ENCODE measurements at places on chromosomes 1 and 21.

- no peak for DNase-seq
These were observed 26.3 kb upstream of the PTGFR start for GRCh38 chr1:78464449-78464891.

DNA sequence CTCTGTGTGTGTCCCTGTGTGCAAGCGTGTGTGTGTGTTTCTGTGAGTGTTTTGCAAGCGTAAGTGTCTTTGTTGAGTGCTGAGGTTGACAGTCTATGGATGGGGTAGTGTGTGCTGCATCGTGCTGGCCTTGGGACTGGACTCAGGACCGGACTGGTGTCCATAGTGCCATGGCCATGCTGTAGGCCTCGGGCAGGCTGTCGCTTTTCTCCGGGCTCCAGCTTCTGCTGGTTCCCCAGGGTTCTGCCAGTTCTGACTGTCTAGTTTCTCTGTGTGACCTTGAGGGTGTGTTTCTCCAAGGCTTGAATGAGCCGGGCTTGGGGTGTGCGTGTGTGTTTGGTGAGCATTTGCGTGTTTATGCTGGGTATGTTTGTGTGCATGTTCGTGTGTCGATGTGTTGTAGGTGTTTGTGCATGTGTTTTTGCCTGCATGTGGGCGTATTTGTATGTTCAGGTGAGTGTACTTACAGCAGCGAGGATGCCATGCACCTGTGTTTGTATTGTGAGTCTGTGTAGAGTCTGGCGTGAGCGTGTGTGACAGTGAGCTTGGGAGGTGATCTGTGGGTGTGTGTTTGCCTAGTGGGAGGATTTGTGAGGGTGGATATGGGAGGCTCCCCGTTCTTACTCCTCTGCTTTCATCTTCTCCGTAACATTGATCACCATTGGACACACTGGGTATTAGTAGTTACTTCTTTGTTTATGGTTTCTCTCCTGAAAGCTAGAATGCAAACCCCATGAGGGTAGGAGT lies 51.7 kb upstream of the POU3F1 start:
- DNase-seq, result no peak

DNA sequence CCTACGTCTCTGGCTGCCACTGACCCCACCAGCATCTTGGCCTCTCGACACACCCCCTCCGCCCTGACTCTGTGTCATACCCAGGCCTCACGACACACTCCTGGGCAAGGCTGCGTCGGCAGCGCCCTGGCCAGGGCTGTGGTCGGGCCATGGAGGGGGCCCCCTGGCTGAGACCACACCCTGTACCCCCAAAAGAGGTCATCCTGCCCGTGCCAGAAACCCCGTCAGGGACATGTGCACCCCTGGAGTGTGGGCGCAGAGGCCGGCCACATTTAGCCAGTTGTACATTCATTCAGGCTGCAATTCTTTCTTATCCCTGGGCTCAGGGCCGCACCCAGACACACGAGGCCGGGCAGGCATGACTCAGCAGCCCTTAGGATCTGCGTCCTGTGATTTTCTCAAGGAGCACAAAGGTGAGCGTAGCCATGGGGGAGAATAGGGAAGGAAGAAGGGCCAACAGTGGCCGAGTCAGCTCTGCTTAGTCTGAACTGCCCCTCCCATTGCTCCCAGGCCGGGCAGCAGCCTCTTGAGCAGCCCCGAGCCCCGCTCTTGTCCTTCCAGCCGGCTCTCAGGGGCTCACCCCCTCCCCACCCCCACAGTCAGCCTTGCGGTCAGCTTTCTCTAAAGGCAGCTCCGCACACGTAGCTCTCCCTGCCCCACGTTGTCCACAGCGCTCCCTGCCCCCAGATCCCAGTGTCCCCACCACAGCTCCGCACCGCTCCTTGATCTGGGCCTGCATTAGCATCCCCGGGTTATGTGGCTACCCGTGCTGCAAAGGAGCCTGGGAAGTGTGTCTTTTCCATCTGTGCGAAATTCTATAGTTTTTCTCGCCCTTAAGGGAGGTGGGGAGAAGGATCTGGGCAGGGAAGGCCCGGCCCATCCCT lies 7.9 kb downstream of the CSTB start:
- DNase-seq, result no peak

GRCh38 chr1:87100271-87100670 lies 185.8 kb downstream of the HS2ST1 start:
- DNase-seq, result no peak

DNA sequence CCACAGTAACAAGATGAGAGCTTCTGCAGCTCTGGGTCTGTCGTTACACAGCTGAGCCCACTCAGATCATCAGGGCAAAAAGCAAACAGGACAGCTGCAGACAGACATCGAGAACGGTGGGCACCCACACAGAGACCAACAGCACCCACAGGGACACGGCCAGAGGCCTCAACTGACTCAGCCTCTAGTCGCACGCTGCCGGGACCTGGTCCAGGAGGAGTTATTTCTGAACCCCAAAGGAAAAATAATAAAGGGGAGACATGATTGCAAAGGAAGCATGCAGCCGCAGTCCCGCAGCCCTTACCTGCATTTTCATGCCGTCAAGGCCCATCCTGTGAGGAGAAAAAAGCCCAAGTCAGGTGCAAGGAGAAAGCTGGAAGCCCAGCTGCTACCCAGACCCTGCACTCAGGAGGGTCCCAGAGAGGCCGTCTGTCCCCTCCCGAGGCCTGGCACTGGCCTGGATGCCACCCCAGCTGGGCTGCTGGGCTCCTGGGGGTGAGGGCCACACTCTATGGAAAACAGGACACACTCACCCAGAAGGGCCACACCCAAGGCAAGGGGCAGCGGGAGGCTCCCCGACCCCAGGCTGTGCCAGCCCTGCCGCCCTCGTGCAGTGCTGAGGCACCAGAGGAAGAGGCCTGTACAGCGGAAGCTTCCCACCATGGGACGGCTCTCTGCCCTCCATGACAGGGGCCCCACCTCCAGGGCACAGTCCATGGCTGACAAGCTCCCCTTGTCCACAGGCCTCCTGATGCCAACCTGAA lies 15.7 kb downstream of the LSS start:
- no peak for DNase-seq

- DNase-seq, result no peak
These were observed 24.0 kb upstream of the C1orf21 start for GRCh38 chr1:184362876-184363275.

DNA sequence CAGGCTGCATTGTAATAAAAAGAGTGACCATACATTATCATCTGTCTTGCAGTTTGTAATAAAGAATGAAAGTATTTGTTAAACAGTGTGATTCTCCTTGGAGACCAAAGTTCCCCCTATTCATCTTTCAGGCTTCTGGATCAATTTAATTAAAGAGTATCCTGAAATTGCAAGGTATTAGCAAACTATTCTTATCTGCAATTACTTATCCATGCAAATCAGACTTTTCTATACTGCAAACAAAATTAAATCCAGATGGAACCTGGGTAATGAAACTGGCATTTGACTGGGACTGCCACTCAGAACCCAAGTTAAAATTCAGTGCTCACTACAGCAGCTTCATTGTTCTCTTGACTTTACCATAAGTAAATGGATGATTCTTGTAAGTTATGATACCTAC lies 37.1 kb downstream of the JAK1 start:
- no peak for DNase-seq

DNA sequence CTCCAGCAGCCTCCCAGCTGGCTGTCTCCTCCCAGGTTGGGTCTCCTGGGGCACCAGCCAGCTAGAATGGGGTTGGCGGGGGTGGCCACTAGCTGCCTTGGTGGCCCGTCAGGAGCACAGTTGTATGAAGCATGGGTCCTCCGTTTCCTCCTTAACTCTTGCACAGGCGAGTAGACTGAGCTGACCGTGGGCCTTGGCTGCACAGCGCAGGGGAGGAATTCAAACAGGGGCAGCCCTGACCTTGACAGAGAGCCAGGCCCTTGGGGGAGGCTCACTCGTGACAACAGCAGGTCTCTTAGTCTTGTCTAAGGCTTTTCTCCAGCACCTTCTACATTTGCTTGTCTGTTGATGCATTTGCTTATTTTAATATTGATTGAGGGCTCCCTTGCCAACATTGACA lies 114.1 kb downstream of the PRDM2 start:
- no peak for DNase-seq

DNA sequence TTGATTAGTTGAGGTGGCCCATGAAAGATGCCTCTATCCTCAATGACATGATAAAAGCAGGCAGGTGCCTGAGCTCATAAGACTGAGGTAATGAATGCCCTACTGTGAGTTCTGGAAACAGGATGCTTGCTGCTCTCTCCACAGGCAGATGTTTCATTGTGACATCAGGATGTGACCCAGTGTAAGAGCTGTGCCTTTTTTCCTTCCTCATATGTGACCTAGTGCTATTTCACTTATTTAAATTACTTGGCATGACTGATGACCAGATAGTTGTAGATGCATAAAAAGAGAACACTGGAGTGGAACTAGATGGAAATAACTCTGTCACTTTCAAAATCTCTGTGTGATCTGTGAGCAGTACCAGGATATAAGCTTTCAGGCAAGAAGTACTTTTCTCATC lies 31.9 kb downstream of the KIF14 start:
- no peak for DNase-seq

GRCh38 chr1:36562181-36562685 lies 79.5 kb upstream of the CSF3R start:
- no peak for DNase-seq

- no peak for DNase-seq
These were observed 58.1 kb upstream of the CCDC190 start for GRCh38 chr1:162919034-162919433.

DNA sequence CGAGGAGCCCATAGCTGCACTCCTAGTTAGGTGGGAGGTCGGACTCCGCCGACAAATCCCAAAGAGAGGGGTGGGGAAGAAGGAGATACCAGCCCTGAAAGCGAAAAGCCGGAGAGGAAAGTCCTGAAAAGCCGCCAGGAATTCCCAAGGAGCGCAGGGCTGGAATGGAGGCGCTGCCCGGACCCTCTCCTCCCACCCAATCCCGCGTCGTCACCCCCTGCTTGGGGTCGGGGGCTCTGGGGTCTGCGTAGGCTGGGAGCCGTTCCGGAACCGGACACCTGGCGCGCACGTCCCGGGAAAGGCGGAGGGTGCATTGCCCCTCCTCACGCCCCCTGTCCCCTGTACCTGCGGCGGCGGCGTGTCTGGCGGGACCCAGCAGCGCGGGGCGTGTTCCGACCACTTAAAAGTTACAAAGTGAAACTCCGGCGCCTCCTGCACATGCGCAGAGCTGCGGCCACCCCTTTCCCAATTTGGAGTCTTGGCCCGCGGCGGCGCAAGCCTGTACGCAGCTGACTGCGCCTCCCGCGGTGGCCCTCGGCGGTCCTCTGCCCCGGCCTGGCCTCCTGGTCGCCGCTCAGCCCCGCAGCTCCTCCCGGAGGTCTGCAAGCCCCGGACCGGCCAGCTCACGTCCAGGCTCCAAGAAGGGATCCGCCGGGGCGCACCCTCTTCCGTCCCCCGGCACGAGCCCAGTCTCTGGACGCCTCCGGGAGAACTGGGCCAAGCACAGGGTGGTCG lies at the start of gene TMEM63A:
Gene TMEM63A, minus strand, starts transcription at position 422 of the 735 bp plus-strand sequence. CDS start 4,800 bp downstream, outside the sequence.
- DNase-seq, result peak; percentile 89

DNA sequence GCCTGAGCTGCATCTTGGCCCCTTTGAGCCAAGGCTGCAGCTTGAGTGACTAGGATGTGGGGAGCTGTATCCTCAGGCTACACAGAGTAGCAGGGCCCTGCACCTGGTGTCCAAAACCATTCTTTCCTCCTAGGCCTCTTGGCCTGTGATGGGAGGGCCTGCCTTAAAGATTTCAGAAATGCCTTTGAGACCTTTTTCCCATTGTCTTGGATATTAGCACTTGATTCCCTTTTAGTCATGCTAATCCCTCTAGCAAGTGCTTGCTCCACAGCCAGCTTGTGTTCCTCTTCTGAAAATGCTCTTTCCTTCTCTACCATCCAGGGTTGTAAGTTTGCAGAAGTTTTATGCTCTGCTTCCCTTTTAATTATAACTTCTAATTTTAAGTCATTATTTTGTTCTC lies 21.7 kb upstream of the KIRREL1 start:
- DNase-seq, result no peak

DNA sequence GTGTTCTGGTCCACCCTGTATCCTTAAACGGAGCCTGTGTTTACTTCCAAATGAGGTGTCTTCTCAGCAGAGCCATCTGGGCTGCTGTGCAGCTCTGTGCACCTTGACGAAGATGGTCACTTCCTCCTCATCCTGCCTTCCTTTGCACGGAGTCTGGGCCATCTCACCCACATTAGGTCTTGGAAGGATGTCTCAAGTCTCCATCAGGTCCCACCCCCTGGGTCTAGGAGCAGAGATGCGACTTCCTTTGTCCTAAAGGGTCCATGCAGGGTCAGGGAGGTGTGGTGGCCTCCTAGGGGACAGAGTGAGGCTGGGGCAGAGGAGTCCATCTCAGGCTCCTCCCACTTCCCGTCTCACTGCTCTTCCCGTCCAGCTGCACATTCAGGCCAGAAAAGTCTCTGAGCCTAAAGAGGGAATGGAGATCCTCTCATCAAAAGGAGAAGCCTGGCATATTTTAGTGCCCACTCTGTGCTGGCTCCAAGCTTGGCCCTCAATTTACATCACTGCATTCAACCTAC lies 209.2 kb downstream of the MATN1 start:
- DNase-seq, result no peak

DNA sequence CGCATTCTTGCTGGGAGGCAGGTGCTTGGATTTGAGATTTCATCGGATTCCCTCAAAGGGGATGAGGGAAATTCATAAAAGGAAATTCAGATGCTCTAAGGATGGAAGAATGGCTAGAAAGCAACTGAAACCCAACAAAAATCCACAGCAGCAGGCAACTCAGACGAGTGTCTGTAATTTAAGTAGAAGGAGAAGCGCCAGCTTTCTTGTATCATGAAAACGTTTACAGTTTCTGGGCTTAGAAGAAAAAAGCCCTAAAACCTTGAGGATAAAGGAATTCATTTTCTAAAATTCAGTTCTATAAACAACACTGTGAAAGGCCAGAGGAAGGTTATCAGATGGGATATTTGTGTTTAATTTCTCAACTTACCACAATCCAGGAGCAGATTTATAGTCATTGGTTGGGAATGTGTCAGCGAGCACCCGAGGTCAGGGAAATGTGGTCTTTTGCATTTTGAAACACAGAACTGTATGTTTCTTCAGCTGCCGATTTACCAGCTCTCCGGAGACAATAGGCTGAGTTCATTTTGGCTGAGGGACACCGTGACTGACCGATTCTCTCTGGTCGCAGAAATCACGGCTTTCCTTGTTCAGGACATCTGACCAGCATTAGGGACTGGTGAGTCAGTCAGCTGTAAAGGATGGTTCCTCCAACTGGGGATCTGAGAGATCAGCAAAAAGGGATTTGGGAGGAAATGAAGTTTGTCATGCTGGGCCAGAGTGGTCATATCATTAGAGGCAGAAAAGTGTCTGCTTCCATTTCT lies 111.6 kb upstream of the ERRFI1 start:
- no peak for DNase-seq

GRCh38 chr1:183880531-183881243 lies 75.8 kb downstream of the RGL1 start:
- DNase-seq, result no peak

GRCh38 chr1:216095400-216095799 lies 327.8 kb downstream of the USH2A start:
- no peak for DNase-seq

DNA sequence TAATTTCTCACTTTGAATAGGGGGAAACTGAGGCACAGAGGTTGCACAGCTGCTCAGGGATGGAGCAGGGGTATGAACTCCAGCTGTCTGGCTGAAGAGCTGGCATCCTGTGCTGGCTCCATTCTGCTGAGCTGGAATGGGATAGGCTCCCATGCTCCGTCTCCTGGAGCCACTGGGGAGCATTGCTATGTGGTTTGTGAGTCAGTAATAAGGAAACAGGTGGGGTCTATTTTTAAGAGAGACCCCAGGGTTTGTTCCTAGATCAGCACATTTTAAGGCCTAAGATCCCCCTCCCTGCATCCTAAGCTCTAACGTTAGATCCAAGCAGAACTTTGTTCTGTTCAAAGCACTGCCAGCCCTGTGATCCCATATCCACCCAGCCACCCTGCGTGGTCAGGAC lies 72.2 kb downstream of the LACTBL1 start:
- no peak for DNase-seq

- DNase-seq, result no peak
These were observed at the start of gene MTARC2 for GRCh38 chr1:220748089-220748934. MTARC2 (plus strand) TSS chr1:220748322; CDS start chr1:220748532, 210 bp downstream.

Data from naive thymus-derived CD4-positive, alpha-beta T cell (primary cell).